Activated CD4-positive, alpha-beta T cell treated with anti-CD3 and anti-CD28 coated beads, Interleukin-2, amount 50 U/mL, for 1 hour (primary cell): ENCODE measurements at places on chromosomes 3 and 15.

DNA sequence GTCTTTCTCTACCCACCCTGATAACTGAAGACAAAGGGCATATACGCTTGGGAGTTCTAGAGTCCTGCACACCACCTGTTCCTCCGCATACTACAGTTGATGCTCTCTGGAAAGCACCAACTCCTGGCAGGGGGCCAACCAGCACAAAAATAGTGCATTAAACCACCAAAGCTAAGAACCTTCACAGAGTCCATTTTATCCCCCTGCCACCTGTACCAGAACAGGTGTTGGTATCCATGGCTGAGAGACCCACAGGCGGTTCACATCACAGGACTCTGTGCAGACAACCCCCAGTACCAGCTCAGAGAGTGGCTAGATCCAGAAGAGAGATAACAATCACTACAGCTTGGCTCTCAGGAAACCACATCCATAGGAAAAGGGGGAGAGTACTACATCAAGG, 114.4 kb upstream of the POU1F1 start:
- no peak for DNase-seq

DNA sequence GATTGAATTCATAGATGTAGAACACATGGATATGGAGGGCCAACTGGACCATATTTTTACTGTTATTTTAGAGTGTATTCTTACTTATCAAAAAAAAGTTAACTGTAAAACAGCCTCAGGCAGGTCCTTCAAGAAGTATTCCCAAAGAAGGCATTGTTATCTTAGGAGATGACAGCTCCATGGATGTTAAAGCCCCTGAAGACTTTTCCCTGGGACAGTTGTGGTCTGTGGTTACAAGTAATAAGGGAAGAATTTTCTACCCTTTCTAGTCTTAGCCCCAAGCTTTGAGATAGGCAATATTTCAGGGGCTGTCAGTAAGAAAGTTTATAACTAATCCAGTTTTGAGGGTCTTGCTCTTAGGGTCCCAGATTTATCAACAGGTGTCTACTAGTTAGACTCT, 62.5 kb downstream of the LRRC49 start:
- DNase-seq = no peak

DNA sequence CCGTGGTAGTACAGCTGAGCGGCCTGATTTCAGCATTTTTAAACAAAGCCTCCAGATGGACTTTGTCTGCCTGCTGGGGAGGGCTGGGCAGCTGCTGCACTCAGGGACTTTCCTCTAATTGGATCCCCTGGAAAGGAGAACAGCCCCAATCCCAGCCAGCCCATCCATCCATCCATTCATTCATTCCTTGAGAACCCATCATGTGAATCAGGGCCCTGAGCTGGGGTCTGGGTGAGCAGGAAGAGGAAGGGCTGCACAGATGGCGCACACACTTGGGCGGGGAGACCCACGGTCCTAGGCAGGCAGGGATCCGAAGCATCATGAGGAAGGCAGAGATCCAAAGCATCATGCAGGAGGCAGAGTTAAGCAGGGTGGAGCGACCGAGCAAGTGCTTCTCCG, 45.7 kb downstream of the TPRA1 start:
- no peak for DNase-seq

DNA sequence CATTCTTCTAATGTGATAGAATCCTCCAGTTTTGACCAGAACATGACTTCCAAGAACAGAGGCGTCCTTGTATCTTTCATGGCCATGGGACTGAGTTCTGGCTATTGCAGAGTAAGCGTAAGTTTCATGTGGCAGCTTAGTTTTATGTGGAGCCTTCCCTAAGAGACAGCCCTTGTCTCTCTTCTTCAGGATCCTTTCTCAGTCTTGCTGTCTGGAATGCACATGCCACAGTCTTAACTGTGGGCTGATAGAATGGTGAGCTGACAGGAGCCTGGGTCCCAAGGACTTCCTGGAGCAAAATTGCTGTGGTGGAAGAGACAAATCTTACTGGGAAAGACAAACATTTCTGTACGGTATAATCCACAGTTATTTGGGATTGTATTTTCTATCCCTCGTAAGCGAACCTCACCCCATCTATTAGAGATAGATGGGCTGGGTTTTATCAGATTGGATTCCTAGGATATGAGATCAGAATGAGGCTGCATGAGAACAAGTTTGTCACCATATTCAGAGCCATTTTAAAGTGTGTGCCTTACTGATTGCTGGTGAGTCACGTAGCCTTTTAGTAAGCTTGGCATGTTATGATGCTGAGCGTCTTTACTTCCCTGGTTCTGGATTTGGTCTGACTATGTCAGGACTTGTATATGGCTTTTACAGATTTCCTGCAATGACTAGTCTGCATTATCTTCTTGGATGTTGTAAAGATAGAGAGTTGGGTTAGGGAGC, 32.8 kb downstream of the CDIN1 start:
- no peak for DNase-seq

DNA sequence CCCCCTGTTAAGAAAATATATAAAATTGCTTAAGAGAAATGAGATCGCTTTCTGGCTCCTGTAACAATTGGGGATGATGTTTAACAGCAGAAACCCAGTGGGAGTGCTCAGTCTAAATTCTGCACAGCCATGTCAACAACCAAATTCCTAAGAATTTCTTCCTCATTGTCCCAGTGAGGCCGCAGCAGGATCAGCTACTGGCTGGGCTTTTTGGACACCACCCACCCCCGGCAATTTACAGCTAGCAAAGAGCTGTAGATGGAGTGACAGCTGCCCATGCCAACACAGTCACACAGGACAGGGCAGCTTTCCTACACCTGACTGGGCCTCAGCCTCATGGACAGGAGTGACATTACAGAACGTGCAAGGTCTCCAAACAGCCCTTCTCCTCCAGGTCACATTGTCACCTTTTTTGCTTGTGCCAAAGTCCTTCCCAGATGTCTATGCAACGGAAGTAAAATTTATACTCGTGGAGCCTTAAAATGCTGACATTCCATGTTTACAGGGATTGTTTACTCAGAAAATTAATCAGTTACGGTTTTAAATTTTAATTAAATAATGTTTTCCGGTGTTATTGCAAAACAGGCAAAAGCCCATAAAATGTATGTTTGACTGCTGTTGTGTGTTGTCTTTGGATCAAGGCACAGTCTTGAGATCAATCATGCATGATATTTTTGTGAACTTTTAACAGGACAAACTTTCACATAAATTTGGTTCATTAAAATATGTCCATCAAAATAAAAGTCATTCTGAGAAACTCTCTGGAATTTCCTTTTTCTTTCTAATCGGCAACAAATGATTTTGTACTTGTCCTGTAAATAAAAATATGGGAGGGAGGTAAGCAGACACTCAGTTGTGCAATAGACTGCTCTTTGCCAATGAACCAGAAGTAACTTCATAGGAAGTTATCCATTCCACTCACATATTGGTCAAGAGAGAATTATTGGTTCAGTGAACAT, 943.2 kb downstream of the MCTP2 start:
- no peak for DNase-seq

DNA sequence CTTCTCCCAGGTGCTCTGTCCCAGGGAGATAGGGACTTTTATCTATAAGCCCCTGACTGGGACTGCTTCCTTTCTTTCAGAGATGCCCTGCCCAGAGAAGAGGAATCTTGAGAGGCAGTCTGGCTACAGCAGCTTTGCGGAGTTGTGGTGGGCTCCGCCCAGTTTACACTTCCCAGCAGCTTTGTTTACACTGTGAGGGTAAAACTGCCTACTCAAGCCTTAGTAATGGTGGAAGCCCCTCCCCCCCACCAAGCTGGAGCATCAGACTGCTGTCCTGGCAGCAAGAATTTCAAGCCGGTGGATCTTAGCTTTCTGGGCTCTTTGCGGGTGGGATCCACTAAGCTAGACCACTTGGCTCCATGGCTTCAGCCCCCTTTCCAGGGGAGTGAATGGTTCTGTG, 253.8 kb upstream of the ARL6 start:
- no peak for DNase-seq

DNA sequence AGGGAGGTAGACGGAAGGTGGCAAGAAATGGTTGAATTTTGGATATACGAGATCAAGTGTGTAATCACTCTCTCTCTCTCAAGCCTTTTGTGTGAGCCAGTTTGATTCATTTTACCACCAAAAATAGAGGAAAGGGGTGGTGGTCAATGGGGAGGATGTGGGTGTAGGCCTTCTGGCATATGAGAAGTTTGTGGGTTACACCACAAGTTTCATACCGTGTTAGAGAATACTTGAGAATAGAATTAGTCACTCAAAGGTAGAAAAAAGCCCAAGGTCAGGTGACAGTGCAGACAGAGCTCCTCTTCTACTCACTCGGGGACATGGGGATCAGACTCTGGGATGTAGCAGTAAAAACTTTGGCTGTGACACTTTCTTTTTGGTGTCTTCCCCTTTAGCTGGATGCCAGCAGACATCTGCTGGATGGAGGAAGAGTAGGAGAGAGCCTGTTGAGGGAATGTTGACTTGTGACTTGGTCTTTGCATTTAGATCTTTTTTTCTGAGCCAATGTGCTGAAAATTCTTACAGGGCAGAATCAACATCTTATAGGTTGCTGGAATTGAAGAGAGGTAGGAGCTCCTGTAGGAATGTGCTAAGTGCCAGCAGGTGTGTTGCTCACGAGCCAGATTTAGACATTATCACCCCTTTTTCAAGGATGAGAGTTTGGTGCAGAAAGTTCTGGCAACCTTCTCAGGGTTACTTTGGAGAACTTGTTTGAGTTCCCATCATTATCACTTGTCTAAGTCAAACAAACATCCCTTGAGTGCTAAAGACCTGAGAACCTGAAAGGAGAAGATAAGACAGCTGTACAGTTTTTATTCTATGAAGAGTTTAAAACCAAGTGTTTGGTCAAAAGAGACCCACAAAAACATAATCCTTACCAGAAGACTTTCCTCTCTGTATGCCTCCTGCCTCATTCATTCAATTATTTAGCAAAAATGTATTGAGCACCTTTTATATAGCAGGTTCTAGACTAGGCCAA, 43.9 kb upstream of the RYK start:
- DNase-seq = peak; percentile 11

- DNase-seq = no peak
Observed at GRCh38 chr3:170500995-170501394, 82.3 kb downstream of the CLDN11 start.

DNA sequence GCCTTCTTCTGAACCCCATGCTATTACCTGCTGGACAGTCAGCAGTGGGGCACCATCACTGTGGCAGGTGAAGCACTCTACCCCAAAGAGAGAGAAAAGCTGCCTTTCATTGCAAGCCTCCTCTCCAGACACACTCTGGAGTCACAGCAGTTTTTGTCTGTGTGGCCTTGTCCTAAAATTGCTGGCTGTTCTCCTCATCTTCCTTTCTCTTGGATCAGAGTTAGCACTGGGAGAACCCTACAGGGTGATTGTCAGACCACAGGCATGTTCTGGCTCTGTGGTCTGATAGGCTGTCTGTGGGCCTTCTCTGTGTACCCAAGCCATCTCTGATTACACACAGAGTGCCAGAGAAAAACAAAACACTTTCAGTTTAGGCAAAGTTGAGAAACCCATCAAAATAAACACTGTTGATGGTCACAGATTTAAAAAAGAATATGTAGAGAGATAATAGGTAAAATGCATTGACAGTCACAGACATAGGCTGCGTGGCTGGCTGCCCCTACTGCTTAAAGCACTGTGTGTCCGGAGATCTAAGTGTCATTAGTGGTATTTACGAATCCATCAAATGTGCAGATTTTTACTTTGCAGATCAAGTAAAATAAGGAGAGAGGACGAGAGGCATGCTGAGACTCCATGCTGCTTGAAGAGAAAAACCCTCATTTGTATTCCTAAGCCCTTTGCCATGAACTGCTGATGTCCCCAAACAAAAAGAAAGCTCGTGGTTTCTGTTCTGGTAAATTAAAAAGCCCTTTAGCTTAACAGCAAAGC, 689.9 kb downstream of the TUSC7 start:
- DNase-seq = no peak

DNA sequence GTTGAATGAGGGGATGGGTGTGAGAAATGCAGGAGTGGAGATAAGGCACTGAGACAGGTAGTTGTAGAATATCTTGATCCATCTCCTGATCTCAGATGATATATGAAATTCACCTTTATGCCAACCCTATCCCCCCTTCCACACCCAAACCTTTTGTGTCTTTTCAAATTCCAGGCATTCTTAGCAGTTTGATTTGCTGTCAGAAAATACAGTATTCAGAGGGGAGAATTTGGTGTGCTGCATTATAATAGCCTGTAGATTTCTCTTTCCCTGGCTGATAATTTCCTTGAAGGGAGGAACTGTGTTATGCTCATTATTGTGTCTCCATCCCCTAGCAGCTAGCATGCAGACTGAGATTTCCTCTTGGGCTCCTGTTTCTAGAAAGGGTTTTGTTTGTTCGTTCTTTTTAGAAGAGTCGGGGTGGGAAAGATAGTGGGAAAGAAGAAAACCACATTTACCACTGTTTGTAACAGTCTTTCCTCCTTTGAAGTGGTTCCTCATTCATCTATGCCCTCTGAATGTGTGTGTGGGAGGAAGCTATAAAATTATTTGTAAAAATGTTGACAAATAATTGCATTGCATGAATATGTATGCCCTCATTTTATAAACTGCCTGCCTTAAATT, 373.4 kb downstream of the DIPK2A start:
- DNase-seq = no peak

DNA sequence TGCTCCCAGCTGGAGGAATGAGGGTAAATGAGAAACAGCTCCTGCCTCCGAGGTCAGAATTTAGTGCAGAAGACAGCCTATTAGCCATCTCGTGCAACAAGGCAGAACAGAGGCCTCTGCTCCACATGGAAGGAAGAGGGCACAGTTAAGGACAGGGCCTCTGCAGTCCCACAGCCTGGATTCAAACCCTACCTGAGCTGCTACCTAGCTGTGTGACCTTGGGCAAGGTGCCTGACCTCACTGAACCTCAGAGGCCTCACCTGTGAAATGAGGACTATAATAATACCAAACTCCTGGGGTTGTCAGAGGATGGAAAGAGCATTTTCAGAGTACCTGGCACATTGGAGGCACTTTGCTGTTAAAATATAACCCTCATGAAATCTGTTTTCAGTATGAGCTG, 285.7 kb upstream of the CTNNB1 start:
- no peak for DNase-seq

- DNase-seq = no peak
Observed at GRCh38 chr3:169241991-169242707, 421.4 kb downstream of the MECOM start.

- no peak for DNase-seq
Observed at GRCh38 chr3:155502630-155503029, 209.1 kb upstream of the STRIT1 start.

GRCh38 chr3:193779933-193780332, 186.9 kb downstream of the OPA1 start:
- DNase-seq = no peak
